ENCODE measurements at places on chromosomes 12 and 14. TPM values are rescaled to one million over a fixed set of nuclear protein-coding genes. Genes with fewer than 3 reads are reported as not detected.

GRCh38 chr12:10374624-10375018, 15.2 kb downstream of the KLRK1 start:
- no peak for DNase-seq
- no peak overlapping the region for H3K4me3 ChIP-seq
- no peaks in the 10 kb centered on the region for H3K36me3 ChIP-seq
- peaks cover 3% of the 10 kb centered on the region for H3K4me1 ChIP-seq
- H3K27me3 ChIP-seq, result no peaks in the 10 kb centered on the region
- no peak overlapping the region for H3K27ac ChIP-seq

- peaks cover 66% of the 10 kb centered on the region for H3K36me3 ChIP-seq
- H3K27me3 ChIP-seq, result no peaks in the 10 kb centered on the region
- no peak overlapping the region for H3K27ac ChIP-seq
- no peaks in the 10 kb centered on the region for H3K4me1 ChIP-seq
These were observed 30.6 kb downstream of the LRCOL1 start for GRCh38 chr12:132579744-132580143.

DNA sequence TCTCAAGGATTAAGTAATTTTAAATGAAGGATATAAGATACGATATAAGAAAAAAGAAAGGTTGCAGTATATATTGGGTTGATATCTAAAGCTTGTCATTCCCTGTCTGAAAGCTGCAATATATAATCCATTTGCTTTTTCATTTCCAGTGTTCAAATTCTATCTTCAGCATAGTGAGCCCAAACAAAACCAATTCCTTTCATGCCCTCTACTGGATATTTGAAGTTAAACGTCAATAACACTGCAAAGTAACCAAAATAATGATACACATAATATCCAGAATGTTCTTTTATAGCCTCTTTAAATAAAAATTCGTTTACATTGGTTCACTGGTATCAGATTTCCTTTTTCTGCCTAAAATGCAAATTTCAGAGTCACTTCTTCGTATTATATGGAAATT, 64.5 kb upstream of the DAAM1 start:
- H3K27me3 ChIP-seq, result no peaks in the 10 kb centered on the region
- no peak overlapping the region for H3K4me3 ChIP-seq

- H3K36me3 ChIP-seq, result peaks cover 3% of the 10 kb centered on the region
- no peak overlapping the region for H3K4me3 ChIP-seq
- H3K4me1 ChIP-seq, result no peaks in the 10 kb centered on the region
- no peak overlapping the region for H3K27ac ChIP-seq
These were observed 28.8 kb downstream of the VCPKMT start for GRCh38 chr14:50087341-50088116.

DNA sequence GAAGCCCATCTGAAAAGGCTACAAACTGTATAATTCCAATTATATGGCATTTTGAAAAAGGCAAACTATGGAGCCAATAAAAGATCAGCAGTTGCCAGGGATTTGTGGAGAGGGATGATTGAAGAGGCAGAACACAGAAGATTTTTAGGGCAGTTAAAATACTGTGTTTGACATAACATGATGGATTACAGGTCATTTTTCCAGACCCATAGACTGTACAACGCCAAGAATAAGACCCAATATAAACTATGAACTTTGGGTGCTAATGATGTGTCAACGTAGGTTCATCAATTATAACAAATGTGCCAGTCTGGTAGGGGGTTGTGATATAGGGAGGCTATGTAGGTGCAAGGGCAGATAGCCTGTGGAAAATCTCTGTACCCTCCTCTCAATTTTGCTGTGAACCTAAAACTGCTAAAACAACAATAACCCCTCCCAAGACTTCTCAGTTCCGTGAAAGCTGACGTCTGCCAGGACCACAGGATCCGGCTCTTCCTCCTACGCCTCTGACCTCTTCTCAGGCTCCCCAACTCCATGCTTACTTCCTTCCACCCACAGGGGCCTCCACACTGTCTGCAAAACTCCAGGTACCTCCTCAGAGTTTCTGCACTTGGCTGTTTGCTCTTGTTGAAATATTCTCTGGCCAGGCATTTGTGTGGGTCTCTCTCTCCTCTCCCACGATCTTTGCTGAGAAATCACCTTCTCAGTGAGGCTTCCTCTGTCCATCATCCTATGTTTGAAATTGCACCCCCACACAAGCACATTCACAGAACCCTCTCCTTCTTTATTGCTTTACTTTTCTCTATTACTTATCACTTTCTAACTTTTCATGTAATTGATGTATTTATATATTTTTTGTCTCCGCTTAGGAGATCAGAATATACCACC, 131.4 kb downstream of the BBS10 start:
- no peak for DNase-seq
- H3K27me3 ChIP-seq, result no peaks in the 10 kb centered on the region
- no peak overlapping the region for H3K4me3 ChIP-seq
- no peaks in the 10 kb centered on the region for H3K4me1 ChIP-seq
- H3K36me3 ChIP-seq, result no peaks in the 10 kb centered on the region
- no peak overlapping the region for H3K27ac ChIP-seq

DNA sequence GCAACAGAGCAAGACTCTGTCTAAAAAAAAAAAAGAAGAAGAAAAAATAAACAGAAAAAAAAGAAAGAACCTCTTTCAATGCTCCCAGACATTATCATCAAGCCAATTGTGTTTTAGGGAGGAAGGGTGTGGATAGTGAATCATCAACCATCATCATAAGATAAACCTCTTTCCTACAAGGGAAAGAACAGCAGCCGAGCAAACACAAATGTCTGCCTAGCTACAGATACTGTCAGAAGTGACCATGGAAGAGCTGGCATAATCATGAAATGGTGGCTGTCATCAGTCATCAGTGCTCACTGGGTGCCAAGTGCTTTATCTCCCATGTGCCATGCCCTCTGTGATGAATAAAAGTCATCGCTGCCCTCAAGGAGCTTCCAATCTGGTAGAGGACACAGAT, 46.6 kb downstream of the SLC17A8 start:
- H3K36me3 ChIP-seq, result no peaks in the 10 kb centered on the region
- H3K4me3 ChIP-seq, result no peak overlapping the region

GRCh38 chr14:52020161-52020714, 30.9 kb downstream of the RTRAF start:
- no peaks in the 10 kb centered on the region for H3K27me3 ChIP-seq
- no peak for DNase-seq
- H3K4me1 ChIP-seq, result no peaks in the 10 kb centered on the region
- no peaks in the 10 kb centered on the region for H3K36me3 ChIP-seq

- no peaks in the 10 kb centered on the region for H3K27me3 ChIP-seq
- peak; percentile 12 for DNase-seq
- no peaks in the 10 kb centered on the region for H3K4me1 ChIP-seq
- H3K27ac ChIP-seq, result no peak overlapping the region
These were observed 363.5 kb downstream of the TMEM121 start for GRCh38 chr14:105889666-105890473.

GRCh38 chr12:101697197-101697929, at the start of gene CHPT1:
Gene CHPT1, plus strand, starts transcription at chr12:101697640. Its CDS starts 222 bp downstream, at chr12:101697862.
- no peaks in the 10 kb centered on the region for H3K27me3 ChIP-seq
- peak within 1 kb of the TSS; percentile 88 for H3K27ac ChIP-seq
- peaks cover 51% of the 10 kb centered on the region for H3K4me1 ChIP-seq
- no peaks in the 10 kb centered on the region for H3K36me3 ChIP-seq
- peak; percentile 85 for DNase-seq

- no peak for DNase-seq
- no peaks in the 10 kb centered on the region for H3K36me3 ChIP-seq
- no peak overlapping the region for H3K4me3 ChIP-seq
- H3K4me1 ChIP-seq, result no peaks in the 10 kb centered on the region
These were observed 8.0 kb downstream of the TMTC3 start for GRCh38 chr12:88150063-88150462.

- no peaks in the 10 kb centered on the region for H3K27me3 ChIP-seq
- no peak overlapping the region for H3K4me3 ChIP-seq
- no peak for DNase-seq
- no peaks in the 10 kb centered on the region for H3K4me1 ChIP-seq
- no peaks in the 10 kb centered on the region for H3K36me3 ChIP-seq
These were observed 16.4 kb downstream of the HNF1A start for GRCh38 chr12:120994589-120995337.

DNA sequence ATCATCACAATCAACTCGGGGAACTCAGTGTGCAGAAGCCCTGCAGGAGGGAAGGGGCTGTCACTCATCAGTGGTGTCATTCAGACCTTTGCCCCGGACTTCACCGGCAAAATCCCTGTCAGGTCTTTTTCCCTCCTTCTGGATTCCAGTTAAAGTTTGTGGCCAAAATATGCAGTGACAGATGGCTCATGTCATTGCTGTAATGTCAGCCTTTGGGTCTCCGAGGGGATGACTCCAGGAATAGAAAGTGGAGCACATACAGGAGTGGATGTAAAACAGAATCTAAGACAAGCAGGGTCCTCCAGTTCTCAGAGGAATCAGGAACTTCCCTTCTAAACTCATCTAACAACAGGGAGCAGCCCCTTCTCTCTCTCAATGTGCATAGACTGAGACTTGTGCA, 130.3 kb upstream of the RASSF8 start:
- no peak for DNase-seq
- no peaks in the 10 kb centered on the region for H3K36me3 ChIP-seq
- H3K27ac ChIP-seq, result no peak overlapping the region
- H3K27me3 ChIP-seq, result no peaks in the 10 kb centered on the region

DNA sequence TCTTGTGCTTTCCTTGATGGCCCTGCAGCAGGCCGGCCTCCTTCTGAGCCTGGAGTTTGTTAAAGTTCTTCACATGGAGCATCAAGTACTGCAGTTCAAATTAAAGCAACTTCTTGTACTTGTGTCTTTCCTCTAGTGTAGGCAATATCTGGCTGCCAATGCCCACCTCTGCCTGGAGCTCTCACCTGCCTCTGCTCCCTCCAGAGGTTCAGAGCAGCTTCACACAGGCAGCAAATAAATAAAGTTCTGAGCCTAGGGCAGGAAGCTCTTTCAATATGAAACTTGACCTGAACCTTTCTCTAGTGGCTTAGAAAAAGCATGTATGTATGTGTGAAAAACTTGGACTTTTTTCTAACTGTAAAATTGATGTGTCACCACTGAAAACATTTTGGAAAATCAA, 65.9 kb downstream of the ITPR2 start:
- peaks cover 15% of the 10 kb centered on the region for H3K4me1 ChIP-seq
- no peak for DNase-seq
- no peaks in the 10 kb centered on the region for H3K27me3 ChIP-seq

- H3K4me1 ChIP-seq, result no peaks in the 10 kb centered on the region
- no peaks in the 10 kb centered on the region for H3K27me3 ChIP-seq
- no peak for DNase-seq
- no peaks in the 10 kb centered on the region for H3K36me3 ChIP-seq
- no peak overlapping the region for H3K27ac ChIP-seq
These were observed 100.2 kb downstream of the RIMBP2 start for GRCh38 chr12:130615861-130616345.

DNA sequence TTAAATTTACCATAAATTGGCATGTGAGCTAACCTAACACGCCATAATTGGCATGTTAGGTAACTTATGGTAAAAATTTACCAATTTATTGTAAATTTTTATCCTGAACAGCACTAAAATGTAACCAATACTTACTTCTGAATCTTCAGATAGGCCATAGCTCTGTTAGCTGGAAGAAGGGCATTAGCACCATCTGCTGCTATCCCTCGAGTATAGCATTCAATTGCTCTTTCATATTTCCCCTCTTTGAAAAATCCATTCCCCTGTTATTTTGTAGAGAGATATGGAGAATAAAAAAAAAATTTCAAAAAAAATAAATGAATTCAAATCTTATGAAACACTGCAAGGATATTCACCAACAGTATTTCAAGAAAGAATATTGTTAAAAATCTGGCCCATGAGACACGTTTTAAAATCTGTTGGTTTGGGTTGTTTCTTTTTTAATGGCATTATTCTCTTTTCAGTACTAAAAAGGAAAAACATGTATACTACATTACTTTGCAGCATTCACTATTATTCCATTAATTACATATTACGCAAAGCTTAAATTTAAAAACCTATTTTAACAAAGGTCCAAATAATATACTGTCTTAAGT, 19.1 kb downstream of the RPAP3 start:
- no peak for DNase-seq
- H3K27ac ChIP-seq, result no peak overlapping the region
- no peaks in the 10 kb centered on the region for H3K36me3 ChIP-seq
- no peak overlapping the region for H3K4me3 ChIP-seq
- H3K27me3 ChIP-seq, result no peaks in the 10 kb centered on the region

DNA sequence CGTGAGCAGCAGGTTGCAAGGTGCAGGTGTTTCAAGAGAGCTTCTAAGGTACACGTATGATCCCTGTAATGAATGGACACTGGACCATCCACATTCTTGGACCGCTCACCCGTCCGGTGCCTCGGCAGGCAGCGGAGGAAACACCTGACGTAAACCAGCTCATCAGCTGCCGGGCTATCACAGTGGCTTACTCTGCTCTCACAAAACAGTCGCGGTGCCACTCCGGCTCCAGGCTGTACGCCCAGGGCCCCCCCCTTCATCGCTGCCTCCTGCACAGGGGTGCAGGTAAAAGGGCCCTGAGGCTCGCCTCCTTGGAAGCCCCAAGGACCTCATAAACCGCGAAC, 436 bp downstream of the VPS33A start:
- no peaks in the 10 kb centered on the region for H3K27me3 ChIP-seq
- peak overlapping the region; percentile 80 for H3K4me3 ChIP-seq
- peak overlapping the region; percentile 85 for H3K27ac ChIP-seq
- DNase-seq, result peak; percentile 46
- peaks cover 8% of the 10 kb centered on the region for H3K4me1 ChIP-seq
- peaks cover 11% of the 10 kb centered on the region for H3K36me3 ChIP-seq

DNA sequence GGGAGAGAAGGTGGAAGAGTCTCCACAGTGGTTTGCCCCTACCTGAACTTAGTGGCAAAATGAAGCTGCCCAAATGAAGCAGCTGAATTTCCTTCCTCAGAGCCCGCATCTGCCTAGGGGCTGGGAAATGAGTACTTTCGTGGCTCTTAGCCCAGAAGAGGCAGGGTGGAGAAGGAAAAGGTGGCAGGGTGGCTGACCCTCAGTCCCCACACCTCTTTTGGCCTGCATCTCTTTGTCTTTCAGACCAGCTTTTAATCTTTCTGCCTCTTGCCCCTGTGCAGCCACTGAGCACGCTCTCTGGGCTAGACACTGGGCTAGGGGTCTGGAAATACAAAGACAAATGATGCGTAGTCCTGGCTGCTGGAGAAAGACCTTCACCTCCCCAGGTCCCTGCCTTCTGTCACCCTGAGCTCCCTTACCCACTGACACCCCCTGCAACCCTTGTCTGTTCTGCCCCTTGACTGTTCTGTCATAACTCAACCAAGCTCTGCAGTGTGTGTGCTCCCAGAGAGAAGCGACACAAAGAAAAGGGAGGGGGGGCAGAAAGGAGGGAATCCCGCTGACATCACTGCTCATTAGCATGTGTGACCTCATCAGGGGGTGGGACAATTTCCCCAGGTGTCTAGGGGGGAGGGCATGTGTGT, 371 bp upstream of the REM2 start:
- H3K4me3 ChIP-seq, result no peak overlapping the region
- peaks cover 7% of the 10 kb centered on the region for H3K36me3 ChIP-seq

TTC6 gene
- total RNA-seq, result 63.9 TPM

TAS2R9 gene
- not detected for total RNA-seq

SIX6 gene
- total RNA-seq, result not detected

MAP1LC3B2 gene
- total RNA-seq, result 5.7 TPM

RFX4 gene
- total RNA-seq, result not detected

PRKD1 gene
- total RNA-seq, result 14.9 TPM

CLEC2A gene
- not detected for total RNA-seq

KLRC2 gene
- 3.1 TPM for total RNA-seq

SLC6A13 gene
- 2.3 TPM for total RNA-seq

KERA gene
- total RNA-seq, result not detected

HOXC9 gene
- not detected for total RNA-seq

Measured in upper lobe of left lung (tissue), 6 donors.